Germinal center (tissue), 1 donor: ENCODE measurements at places on chromosomes 7 and 10.

DNA sequence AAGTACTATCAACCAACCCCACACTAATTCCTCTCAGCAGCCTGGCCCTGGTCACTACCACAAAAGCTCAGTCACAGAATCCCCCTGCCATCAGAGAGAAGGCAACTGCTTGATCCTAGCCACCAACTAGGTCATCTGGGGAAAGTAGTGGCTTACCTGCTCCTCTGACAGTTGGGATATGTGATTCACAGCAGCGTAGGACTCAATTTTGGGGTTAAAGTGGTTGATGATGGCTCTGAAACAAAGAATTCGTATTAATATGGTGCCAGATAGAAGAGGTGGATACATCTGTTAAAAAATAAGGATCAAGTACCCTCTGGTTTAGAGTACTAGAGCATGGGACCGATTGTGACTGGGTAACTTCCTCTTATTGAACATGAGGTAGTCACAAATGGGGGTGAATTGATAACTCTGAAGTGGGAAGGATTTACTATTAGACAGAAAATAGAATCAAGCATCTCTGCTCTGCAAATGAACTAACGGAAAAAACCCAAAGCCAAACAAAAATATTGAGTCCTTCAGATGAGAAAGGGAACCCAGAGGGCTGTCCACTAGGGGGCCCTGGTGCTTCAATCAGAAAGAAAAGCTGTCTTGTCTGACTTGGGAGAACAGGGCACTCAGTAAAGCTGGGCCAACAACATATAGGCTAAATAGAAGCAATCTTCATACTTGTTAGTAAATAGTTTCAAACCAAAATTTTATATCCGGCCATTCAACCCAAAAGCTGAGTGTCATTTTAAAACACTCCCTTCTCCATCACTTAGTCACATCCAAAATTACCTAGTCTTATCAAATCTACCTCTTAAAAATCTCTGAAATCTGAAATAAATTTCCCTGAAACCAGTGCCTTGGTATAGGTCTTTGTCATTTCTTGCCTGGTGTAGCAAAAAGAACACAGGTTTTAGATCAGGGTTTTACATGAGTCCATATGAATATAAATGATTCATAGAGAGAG is 45.9 kb upstream of the KCNIP2 start:
- DNase-seq: peak; percentile 78

DNA sequence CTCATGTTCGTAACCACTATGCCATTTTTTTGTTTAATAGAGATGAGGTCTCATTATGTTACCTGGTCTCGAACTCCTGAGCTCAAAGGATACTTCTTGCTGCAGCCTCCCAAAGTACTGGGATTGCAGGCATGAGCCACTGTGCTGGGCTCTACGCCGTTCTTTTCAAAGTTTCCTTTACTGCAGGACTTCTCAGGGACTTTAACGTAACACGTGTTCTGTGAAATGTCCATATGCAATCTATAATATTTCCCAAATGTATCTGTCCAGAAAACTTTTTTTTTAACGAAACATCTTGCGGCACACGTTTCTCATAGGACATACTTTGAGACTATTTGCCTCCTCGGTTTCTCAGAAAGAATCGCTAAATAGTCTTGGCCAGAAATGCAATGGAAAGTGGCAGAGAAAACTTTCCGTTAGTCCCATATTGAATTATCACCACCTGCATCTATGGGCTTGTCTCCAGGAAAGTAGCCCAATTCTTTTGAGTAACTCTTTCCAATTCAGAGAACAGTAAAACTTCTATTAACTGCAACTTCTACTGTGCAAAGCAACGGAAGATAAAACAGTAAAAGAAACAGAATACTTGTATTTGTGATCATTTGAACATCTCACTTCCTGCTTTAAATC is 96.3 kb downstream of the ELMO1 start:
- no peak for DNase-seq

GRCh38 chr7:130988443-130988842 is 254.4 kb upstream of the KLF14 start:
- DNase-seq: no peak

GRCh38 chr10:95440756-95441546 is 120.2 kb downstream of the SORBS1 start:
- no peak for DNase-seq

DNA sequence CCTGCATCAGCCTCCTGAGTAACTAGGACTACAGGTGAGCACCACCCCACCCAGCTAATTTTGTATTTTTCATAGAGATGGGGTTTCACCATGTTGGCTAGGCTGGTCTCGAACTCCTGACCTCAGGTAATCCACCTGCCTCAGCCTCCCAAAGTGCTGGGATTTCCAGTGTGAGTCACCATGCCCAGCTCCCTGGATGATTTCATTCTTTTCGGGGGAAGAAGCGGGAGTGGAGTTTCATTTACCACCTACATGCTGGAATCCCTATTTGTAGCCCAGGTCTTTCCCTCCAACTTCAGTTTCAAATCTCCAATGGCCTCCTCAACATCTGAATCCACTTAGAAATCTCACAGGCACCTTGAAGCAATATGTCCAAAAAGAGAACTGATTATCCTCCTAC is 2.9 kb upstream of the BTRC start:
- DNase-seq: no peak

DNA sequence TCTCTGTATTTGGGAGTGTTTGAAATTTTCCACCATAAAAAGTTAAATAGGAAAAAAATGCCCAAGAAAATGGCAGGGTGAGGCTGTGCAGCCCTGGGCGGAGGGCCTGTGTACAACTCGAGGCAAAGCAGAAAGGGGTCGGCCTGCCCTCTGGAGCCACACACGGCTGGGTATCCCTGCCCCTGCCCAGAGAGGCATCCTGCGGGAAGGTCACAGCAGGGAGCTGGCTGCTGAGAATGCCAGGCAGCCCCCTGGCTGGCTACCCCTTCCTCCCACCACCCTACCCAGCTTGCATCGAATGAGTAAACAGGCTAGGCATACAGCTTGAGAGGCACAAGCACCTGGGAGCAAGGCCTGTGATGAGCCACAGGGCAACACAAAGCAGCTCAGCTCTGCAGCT is 46.1 kb downstream of the CAMK2B start:
- no peak for DNase-seq

GRCh38 chr7:95126053-95126709 is 198.2 kb downstream of the PON1 start:
- no peak for DNase-seq

- DNase-seq: no peak
These were observed 1362.8 kb downstream of the XPNPEP1 start for GRCh38 chr10:108560488-108560887.

DNA sequence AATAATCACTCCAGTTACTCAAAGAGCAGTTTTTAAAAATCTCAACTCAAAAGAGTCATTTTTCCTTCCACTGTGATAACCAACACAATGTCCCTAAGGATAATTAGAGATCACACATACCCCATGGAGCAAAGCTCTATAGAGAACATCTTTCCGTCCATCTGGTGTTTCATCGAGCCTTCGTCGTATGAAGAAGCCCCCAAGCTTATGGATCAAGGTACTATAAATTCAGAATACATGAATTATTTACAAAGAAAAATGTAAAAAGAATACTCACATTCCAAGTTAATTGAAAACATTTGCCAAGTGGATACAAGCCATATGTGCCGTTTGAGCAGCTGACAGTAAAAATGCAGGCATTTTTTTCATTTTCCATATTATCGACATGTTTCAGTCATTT is 14.8 kb downstream of the GPAM start:
- no peak for DNase-seq

GRCh38 chr7:12552876-12553275 is 17.6 kb upstream of the SCIN start:
- DNase-seq: no peak

DNA sequence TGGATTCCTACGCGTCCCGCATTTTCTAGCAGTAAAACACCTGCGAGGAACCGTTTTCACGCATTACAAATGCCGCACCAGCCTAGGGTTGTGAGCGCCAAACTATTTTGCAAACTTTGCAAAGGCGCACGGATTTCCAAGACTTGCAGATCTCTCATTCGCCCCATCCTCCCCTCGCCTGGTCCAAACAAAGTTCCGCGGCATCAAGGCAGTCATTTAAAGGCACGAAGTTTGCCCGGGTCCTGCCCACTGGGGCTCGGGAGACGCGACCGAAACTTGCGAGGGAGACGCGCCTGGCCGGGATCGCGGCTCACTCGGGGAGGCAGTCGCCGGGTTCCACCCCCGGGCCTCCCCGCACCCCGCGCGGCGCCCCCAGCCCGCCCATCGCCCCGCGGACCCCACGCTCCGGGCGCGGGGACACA is 613 bp downstream of the USP6NL start:
- peak; percentile 45 for DNase-seq

- DNase-seq: peak; percentile 46
These were observed 135.0 kb downstream of the ACTR3B start for GRCh38 chr7:152894295-152895170.

- DNase-seq: no peak
These were observed 1.5 kb downstream of the ACTR3B start for GRCh38 chr7:152760854-152761748.

- no peak for DNase-seq
These were observed 87.1 kb downstream of the POLR1F start for GRCh38 chr7:19621740-19622139.

GRCh38 chr7:108330227-108330626 is 126.0 kb downstream of the NRCAM start:
- no peak for DNase-seq

DNA sequence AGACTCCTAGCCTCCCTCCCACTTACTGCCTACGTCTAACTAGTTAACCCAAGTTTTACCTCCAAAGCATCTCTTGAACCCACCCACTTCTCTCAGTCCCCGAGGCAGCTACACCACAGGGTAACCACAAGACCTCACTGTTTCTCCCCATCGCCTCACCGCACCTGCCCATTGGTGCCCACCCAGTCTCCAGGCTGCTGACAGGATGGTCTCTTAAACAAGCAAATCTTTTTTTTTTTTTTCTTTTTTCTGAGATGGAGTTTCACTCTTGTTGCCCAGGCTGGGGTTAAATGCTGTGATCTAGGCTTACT is 47.0 kb downstream of the DENND2A start:
- no peak for DNase-seq

GRCh38 chr10:122465401-122466040 is 4.2 kb downstream of the HTRA1 start:
- no peak for DNase-seq

- DNase-seq: no peak
These were observed 104.3 kb downstream of the TYW1 start for GRCh38 chr7:67100956-67101361.
